A549 treated with GW870086 at 1 μM for 4 hours (cell line): ENCODE measurements at places on chromosomes 2 and 18. TPM values are rescaled to one million over a fixed set of nuclear protein-coding genes. Genes with fewer than 3 reads are reported as not detected.

The ABCB11 gene
- total RNA-seq = 0.01 to 0.05 TPM (median 0.03 TPM) in 4 of 5 replicates, not detected in the other

The SF3B1 gene
- 123 to 175 TPM (median 131 TPM) in 5 replicates for total RNA-seq

The GPR55 gene
- not detected in 5 replicates for total RNA-seq

The RFTN2 gene
- total RNA-seq = not detected in 5 replicates

The ITM2C gene
- total RNA-seq = 67.8 to 81.9 TPM (median 79.8 TPM) in 5 replicates

The PRSS56 gene
- total RNA-seq = 0.09 to 0.16 TPM (median 0.11 TPM) in 5 replicates

The CTNNA2 gene
- total RNA-seq = 0.14 to 1.5 TPM (median 0.20 TPM) in 5 replicates

The FAM237A gene
- total RNA-seq = not detected in 5 replicates

The CROCC2 gene
- total RNA-seq = not detected in 5 replicates

The XIRP2 gene
- not detected in 5 replicates for total RNA-seq

The RAX gene
- total RNA-seq = not detected in 5 replicates
